ENCODE measurements at places on chromosomes 13 and 19.

GRCh38 chr19:35086455-35086854, 29.2 kb upstream of the FXYD3 start:
- DNase-seq, result no peak

- no peak for DNase-seq
Observed at GRCh38 chr13:112722433-112723263, 32.8 kb downstream of the ATP11A start.

- no peak for DNase-seq
Observed at GRCh38 chr13:39401046-39401705, 201.8 kb downstream of the LHFPL6 start.

DNA sequence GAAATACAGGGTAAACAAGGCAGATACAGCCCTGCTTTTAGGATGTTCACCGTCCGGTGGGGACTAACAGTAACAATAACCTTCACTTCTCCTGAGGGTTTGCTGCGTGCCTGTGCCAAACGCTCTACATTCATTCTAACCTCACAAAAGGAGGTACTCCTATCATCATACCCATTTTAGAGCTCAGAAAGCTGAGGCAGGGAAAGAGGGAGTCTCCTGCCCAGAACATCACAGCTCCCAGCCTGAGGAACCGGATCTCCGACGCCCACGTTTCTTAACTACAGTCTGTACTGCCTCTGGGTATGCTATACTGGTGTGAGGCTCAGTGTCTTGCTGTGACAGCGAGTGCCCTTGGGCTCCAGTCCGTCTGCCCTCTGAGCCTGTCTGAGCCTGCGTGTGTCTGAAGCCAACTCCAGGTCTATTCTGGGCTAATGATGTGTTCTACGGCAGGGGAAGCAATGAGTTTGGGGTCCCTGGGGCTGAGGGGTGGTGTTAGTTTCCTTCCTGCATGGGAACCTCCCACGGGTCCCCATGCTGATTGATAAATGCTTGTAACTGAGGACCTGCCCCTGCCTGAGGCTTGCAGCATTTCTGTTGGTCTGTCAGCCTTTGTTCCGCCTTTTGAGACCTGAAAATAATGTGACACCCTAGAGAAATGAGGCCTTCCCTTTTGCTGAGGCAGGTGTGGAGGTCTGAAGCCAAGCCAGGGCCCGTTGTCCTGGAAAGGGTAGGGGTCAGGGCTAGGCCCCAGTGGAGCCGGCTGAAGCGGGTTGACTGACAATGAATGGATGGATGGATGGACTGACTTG, 4.9 kb downstream of the LIPE start:
- DNase-seq, result no peak

DNA sequence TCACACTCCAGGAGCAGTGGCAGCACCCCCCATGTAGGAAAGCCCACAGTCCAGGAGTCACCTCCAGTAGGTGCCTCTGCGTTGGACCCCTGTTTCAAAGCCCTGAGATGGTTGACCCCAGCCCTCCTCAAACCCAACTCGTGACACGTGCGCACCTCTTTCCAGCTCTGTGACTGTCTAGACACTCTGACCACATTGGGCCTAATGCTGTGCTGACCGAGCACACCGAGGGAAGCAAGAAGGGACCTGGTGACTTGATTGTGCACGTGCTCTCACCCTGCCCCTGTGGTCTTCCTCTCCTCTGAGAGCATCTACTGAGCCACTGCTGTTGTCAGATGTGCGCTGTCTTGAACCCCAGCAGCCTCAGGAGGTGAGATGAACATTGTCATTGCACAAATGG, 22.9 kb upstream of the SLC35E1 start:
- no peak for DNase-seq

- DNase-seq, result no peak
Observed at GRCh38 chr19:43605875-43606568, 5.9 kb upstream of the SRRM5 start.

- DNase-seq, result no peak
Observed at GRCh38 chr19:17021328-17021727, 5.3 kb downstream of the CPAMD8 start.

GRCh38 chr13:102003848-102004570, 397.8 kb downstream of the FGF14 start:
- DNase-seq, result no peak

DNA sequence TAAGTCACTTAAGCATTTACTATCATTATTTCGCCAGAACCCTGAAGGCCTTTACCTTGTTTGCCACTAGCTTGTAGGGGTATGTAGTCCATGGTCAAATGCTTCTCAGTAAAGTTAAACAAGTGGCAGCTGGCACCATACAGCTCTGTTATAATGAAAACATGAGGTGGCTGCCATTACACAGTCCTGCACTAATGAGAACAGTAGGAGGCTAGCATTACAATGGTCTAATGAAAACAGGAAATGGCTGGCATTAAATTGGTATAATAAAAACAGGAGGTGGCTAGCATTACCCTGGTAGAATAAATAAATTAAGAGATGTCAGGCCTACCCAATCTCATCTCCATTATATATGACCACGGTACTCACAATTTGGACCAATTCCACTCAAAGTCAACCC, 107.5 kb downstream of the PCDH17 start:
- DNase-seq, result no peak

GRCh38 chr19:24052811-24053210, 34.2 kb upstream of the ZNF254 start:
- no peak for DNase-seq

DNA sequence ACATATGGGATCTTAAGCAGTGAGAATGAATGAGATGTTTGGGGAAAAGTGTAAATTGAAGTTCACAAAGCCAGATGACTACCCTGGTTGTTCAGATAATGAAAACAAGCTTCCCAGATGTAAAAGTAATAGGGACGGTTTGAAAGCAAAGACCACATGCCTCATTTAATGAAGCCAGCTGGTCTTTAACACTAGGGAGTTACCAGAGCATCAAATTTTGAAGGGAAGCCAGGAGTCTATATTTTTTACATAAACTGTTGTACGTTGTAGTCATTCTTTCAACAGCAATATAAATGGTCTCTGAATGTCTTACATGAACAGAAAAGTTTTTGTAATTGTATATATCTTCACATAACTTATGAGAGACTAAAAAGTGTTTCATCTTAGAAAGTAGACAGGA, 2604.5 kb upstream of the PCDH20 start:
- no peak for DNase-seq

- DNase-seq, result no peak
Observed at GRCh38 chr19:29491491-29491890, 34.3 kb upstream of the VSTM2B start.

GRCh38 chr19:50876456-50876855, 3.2 kb downstream of the KLK2 start:
- DNase-seq, result no peak

- DNase-seq, result no peak
Observed at GRCh38 chr13:113884821-113885220, 20.9 kb upstream of the GAS6 start.

GRCh38 chr13:72204291-72204690, 337.3 kb upstream of the DACH1 start:
- no peak for DNase-seq

- DNase-seq, result no peak
Observed at GRCh38 chr13:110291286-110291685, 15.7 kb downstream of the COL4A1 start.

DNA sequence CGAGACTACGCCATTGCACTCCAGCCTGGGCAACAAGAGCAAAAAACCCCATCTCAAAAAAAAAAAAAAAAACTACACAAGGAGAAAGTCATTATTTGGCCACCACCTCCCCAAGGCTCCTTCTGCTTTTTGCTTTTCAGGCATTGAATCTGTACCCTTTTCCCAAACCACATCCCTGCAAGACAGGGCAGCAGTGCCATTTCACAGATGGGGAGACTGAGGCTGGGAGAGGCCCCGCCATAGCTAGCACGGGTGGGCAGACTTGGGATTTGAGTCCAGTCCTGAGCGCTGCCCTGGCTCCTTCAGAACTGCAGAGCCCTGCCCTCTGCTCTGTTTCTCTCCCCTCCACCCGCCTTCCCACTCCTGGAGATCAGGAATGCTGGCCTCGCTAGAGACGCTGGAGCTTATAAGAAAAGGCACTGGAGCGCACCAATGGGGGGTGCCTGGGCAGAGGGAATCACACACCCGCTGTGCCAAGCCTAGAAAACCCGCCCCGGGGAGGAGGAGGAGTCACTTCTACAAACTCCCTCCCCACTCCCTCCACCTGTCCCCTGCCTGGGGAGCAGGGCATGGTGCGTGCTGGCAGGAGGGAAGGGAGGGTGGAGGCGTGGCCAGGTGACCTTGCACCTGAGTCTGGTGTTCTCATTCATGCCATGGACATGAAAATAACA, 17.6 kb downstream of the TJP3 start:
- DNase-seq, result no peak

GRCh38 chr19:30558793-30559192, 186.6 kb downstream of the ZNF536 start:
- no peak for DNase-seq

DNA sequence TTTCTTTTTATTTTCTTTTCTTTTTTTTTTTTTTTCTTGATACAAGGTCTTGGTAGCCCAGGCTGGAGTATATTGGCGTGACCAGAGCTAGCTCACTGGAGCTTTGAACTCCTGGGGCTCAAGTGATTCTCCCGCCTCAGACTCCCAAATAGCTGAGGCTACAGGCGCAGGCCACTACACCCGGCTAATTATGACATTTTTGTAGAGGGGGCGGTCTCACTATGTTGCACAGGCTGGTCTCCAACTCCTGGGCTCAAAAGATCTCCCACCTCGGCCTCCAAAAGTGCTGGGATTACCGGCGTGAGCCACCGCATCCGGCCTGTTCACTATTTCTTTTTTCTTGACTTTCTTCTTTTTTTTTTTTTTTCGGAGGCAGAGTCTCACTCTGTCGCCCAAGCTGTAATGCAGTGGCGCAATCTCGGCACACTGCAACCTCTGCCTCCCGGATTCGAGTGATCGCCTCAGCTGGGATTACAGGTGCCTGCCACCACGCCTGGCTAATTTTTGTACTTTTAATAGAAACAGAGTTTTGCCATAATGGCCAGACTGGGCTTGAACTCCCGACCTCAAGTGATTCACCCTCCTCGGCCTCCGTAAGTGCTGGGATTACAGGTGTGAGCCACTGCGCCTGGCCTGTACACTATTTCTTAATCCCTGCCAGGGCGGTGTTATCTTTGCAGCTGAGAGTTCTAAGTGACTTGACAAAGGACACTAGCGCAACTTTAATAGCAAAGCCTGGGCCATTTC, 37.1 kb upstream of the LSM14A start:
- DNase-seq, result no peak

DNA sequence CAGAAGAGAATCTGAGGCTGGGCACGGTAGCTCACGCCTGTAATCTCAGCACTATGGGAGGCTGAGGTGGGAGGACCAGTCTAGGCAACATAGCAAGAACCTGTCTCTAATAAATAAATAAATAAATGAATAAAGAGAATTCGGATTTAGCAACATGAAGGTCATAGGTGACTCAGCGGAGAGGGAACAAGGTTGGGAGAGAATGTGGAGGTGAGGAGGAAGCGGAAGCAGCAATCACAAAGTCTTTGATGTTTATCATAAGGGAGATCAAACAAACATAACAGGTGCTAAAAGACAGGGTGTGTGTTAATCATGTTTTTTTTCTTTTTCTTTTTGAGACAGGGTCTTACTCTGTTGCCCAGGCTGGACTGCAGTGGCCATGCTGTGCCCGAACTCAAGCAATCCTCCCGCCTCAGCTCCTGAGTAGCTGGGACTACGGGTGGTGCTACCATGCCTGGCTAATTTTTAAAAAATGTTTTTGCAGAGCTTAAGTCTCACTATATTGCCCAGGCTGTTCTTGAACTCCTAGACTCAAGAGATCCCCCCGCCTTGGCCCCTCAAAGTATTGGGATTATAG, 16.3 kb downstream of the PBX4 start:
- DNase-seq, result no peak

GRCh38 chr13:98018293-98018692, 64.8 kb downstream of the IPO5 start:
- no peak for DNase-seq

DNA sequence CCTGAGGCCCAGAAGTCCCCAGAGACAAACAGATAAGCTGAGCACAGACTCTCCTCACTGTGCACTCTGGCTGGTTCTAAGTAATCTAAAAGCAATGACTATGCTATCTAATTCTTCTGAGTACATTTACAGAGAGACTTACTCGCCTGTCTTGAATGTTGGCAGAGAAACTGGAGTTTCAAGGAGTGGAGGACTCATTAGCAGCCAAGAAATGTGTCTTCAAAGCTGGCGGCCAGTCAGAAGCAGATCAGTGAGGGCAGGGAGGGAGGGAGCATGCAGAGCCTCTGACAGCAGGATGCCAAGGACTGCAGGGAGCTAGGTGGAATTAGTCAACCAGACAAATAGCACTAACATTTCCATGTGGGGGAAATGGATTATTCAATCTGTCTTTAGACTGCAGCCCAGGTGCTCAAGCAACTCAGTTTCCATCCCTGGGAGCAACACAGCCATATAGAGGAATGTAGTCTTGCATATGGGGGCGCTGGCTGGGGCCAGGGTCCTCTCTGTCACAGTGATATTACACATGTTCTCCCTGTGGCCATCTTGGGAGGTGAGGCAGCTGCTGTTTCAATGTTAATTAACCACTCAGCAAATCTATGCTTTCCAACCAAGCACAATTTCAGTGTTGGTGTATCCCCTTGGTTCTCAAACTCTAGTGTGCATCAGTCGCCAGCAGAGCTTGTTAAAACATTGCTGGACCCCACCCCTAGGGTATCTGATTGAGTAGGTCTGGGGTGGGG, 97.9 kb downstream of the CCNA1 start:
- no peak for DNase-seq

GRCh38 chr19:46426035-46426505, 2.7 kb downstream of the PNMA8C start:
- no peak for DNase-seq

DNA sequence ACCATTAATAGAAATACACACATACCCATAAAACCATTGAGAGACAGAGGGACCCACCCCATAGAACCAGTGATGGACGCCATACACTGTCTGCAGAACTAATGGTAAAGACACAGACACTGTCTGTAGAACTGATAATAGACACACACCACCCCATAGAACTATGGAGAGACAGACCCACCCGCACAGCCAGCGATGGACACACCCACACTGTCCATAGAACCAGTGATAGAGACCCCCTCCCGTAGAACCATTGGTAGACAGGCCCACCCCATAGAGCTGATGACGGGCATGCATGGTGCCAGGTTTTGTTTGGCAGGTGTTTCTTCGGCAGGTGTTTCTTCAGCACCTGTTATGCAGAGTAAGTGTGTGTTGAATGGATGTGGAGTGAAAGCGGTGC, 88.3 kb upstream of the TEX29 start:
- no peak for DNase-seq

DNA sequence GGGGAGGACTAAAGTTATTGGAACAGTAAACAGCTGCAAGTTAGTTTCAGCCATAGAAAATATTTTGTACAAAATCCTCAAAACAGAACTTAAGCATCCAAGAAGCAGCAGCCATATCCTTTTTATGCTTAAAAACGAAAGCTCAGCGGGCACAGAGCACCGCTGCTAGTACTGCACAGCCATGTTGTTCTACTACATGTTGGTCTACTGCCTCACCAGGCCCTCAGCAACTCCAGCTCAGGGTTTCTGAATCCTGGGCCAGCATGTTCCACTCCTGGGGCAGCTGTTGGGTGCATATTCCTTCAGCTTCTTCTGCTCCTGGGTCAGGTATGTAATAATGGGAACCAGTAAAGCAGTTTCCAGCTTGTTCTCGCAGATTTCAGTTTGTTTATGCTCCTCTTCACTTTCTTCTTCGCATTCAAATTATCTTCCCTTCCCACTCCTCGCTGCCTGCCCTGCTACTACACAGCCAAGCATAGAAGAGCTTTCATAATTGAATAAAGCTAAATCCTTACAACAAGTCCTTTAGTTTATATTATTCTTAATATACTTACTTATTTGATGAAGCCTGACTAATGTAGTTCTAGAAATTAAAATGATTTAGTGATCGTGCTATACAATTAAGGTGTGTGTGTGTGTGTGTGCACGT, 820.5 kb upstream of the ATXN8OS start:
- no peak for DNase-seq

All from CD4-positive, alpha-beta T cell (primary cell).